Amniotic stem cell (primary cell): ENCODE measurements at places on chromosomes 3 and 15.

DNA sequence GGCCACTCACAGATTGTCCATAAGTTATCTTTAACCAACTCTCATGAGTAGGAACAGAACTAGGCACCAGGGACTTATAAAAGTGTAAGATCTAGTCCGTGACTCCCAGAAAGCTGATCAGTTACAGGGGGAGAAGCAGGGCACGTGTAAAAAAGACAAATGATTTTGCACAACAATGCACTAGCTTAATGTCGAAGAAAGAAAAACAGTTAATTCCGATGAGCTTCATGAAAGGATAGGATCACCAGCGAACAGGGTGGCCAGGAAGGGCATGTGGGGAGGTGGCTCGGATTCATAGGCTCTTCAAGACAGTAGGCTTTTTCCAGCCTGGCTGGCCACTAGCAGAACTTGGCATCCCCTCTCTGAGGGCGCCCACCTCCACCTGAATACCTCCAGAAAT lies 90.0 kb downstream of the IL5RA start:
- DNase-seq = no peak

GRCh38 chr3:194537732-194538247 lies 51.0 kb upstream of the ATP13A3 start:
- no peak for DNase-seq

- DNase-seq = no peak
Measured at GRCh38 chr15:82181371-82181770, 81.2 kb downstream of the EFL1 start.

- DNase-seq = peak; percentile 31
Measured at GRCh38 chr3:72123908-72124441, 339.0 kb upstream of the PROK2 start.

DNA sequence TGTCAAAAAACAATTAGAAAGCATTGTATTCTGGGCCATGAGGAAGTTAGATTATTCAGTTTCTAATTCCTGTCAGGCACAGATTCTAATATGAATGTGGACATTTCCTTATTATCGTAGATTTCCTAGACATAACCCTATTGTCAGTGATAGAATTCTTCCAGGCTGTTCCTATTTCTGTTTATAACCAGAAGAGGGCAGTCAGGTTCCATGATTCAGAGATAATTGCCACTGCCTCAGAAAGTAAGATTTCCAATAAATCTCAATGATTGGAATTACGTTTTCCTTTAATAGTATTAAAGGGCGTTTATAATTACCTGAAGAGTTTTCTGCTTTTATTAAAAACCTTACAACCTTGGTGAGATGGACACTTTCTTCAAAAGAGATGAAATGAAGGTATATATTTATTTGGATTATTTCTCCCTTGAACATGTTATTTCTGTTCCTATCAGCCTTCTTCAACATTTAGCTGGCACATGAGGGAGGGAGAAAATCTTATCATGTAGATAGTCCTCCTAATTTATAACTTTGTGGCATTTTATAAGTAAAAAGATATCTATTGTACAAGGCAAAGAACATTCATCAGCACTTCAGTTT lies 439.2 kb downstream of the MCTP2 start:
- peak; percentile 4 for DNase-seq

DNA sequence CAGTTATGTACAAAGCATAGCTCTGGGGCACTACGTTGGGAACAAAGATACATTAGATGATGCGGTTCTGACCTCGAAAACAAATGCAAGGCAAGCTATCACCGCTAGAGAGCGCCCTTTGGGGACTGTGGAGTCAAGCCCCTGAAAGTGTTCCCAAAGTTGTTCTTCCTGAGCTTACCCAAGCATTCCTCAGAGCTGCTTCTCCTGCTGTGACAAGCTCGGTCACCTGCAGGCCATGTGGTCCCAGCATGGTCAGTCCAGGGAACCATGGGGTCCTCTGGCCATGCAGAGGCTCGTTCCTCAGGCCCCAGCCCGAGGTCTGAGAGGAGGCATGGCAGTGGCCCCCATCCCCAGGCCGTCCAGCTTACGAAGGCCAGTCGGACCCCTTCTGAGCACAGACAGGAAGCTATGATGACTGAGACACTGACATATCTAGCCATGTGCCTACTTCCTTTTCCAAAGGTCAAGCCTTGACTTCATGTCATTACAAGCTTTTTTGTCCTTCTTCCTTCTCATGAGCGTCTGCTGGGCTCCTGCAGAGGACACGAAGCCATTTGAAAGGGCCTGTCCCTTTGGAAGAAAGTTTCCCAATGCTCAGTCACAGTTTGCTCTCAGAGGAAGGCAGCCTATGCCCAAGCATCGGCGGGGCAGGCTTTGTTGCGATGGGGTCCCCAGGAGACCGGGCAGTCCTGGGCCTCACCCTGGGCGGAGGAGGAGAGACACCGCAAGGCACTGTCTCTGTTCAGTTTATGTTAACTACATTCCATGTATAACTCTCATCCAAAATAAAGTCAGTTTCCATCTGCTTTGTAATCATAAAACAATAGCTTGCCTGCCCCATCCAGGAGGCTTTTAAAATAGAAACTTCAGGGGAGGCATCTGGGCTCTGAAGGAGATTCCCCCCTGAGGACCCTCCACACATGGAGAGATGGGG lies 79.3 kb downstream of the ATP10A start:
- DNase-seq = no peak

DNA sequence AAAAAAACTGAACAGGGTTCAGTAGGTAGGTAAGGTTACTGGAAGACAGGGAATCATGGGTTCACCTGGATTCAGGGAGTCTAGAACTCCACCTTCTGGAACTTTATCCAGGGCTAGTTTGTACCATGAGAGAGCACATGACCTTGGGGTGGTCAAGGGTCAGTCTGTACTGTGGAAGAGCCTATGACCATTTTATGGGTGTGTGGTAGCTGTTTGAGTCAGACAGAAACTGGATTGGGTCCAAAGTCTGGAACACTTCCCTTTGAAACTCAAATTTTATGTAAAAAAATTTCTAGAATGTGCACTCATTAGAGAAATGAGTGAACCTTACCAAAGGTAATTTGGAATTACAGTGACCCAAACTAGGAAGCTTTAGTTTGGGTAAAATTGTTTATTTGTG lies 486.0 kb upstream of the AGTR1 start:
- no peak for DNase-seq

GRCh38 chr3:178795349-178795748 lies 259.1 kb downstream of the KCNMB2 start:
- no peak for DNase-seq

GRCh38 chr3:65597952-65598413 lies 440.7 kb downstream of the MAGI1 start:
- no peak for DNase-seq

GRCh38 chr3:120174811-120175539 lies 80.7 kb upstream of the GSK3B start:
- no peak for DNase-seq

DNA sequence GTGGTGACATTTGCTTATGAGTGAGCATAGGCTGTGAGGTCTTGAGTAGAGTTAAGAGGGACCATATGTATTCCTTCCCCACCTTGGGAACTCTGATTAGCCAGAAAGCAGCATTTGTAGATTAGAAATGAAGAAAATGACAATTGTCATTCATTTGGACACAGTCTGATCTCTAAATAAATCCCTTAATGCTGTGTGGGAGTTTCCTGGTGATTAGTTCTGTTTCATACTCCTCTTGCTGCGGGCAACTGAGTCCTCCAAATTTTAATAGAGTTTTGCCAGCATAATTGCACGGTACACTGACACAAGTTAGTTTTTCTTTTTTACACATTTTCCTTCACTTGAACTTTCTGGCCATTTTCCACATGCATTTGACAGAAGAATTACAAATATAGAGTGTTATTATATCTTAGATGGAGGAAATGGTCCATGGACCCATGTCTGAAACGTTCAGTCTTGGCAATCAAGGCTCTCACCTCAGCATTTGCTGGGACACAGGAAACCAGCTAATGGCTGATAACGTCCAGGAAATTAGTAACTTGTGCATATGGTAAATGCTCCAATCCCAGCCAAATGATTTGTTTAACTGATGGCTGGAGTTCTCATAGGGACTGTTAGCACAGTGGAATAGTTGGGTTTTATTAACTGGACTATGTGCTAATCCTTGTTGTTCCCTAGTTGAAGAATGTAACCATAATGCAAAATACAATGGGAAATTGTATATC lies 321.2 kb downstream of the RBMS3 start:
- DNase-seq = no peak

- DNase-seq = no peak
Measured at GRCh38 chr3:115843206-115843605, 219.9 kb downstream of the GAP43 start.

DNA sequence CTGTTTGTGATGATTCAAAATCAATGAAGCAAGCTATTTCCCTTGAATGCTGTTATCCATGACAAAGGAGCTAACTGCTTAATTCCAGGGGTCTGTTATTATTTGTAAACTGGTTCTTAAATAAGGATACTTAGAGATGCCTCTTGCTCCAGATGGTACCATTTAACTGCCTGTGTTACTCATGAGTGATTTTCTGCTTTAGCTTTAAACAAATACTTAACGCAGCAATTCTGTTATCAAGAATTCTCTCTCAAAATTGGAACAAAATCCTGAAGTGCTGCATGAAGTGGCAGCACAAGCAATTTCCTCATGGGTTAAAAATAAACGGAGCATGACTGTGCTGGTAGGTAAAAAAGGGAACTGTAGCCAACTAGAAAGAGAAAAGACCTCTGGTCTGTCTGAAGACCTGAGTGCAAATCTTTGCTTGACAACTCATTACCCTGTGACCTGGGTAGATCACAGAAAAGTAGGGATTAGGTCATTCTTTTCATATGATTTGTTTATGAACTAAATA lies 62.5 kb upstream of the GBE1 start:
- DNase-seq = no peak

- no peak for DNase-seq
Measured at GRCh38 chr15:41661078-41661517, 893 bp downstream of the MGA start.

DNA sequence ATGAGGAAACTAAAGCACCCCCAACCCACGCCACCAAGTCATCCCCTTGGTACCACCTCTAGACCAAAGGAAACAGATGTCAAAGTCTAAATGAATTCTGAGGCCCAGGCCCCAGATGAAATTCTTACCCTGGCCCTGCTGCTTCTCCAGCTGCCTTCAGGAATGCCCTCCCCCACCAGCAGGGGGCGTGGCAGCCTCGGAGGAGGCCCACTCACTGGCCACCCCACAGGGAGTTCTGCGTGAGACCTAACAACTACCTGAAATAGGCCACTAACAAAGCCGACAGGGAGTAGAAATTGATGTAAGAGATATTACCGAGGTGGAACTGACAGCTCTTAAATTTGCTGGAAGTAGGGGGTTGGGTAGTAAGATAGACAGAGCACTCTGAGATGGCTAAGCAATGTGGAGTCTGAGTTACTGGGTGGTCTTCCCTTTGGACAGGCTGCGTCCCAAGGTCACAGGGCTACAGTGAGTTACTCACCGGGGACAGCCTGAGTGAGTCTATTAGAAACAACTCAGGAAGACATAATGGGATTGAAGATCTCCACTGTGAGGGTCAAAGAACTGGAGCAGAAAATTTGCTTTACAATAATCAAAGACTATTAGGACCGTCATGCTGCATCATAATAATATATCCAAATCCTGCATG lies 240.7 kb downstream of the SHOX2 start:
- DNase-seq = no peak

- no peak for DNase-seq
Measured at GRCh38 chr3:45665101-45665572, 24.1 kb upstream of the SACM1L start.

- DNase-seq = no peak
Measured at GRCh38 chr3:3074551-3075257, 35.5 kb downstream of the IL5RA start.

DNA sequence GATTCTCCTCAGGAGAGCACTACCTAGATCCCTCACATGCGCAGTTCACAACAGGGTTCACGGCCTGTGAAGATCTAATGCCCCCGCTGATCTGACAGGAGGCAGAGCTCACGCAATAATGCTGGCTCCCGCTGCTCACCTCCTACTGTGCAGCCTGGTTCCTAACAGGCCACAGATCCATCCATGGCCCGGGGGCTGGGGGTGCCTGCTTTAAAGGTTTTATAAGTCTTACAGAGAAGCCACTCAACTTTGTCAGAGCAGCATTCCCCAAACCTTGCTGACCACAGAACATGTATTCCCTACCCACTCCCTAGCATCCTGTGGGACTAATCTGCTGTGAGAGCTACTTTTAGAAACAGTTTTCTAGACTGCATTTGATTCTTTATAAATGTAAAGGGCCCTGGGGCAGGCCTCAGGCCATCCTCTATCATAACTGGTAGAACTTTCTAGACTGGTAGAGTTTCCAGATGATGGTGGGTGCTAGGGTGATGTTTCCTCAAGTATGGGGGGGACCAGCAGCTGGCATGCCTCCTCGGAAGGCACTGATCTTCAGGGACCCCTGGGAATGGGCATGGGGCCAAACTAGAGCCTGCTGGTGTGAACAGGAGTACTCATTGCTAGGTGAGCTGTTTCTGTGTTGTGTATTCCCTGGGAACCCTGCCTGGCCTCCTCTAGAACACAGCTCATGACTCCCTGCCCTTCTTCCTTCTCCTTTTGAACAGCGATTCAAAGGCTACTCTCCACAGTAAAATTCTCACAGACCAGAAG lies 25.7 kb upstream of the RAD18 start:
- DNase-seq = no peak

DNA sequence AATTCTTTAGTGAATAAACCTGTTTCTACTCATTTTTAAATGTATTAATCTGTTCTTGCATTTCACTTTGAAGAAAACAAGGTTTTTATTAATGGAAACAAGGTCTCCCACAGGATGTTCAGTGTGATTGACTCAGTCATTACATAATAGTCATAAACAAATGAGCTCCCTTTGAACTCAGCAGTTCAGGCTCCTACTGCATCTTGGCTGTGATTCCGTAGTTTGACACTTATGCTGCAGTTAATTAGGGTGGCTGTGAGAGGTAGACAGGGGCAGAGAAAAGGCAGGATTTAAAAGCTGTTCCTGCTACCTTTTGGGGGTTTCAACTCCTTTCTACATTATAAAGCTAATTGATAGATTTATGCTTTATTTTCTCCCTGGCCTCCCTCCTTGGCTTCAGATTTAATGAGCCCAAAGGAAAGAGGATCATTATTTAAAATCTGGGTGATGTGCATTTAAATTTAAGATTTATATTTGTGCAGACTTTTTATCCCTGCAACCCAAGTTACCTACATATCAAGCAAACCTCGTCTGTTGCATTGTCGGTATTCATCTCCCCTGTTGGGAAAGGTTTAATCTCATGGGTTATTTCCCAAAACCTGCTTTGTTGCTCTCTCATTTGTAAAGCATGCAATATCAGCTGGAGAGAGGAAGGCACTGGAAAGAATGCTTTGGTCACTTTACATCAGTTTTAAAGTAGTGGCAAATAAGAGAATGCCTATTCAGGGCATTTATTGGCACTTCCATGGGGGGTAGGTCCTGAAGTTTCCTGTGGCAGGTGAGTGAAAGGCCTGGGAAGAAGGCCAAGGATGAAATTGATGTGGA lies 345.0 kb upstream of the NR2E3 start:
- no peak for DNase-seq

GRCh38 chr15:39591896-39592315 lies 11.0 kb downstream of the THBS1 start:
- no peak for DNase-seq

- no peak for DNase-seq
Measured at GRCh38 chr15:26102365-26102764, 239.2 kb upstream of the ATP10A start.

- no peak for DNase-seq
Measured at GRCh38 chr3:163462446-163462845, 1615.8 kb downstream of the SI start.
